NCI-H2171 (cell line): ENCODE measurements at places on chromosomes 4 and X.

GRCh38 chrX:24575496-24575895, 71.7 kb downstream of the PCYT1B start:
- no peak for DNase-seq

- DNase-seq, result no peak
Observed at GRCh38 chr4:24793219-24794005, 2.0 kb upstream of the SOD3 start.

DNA sequence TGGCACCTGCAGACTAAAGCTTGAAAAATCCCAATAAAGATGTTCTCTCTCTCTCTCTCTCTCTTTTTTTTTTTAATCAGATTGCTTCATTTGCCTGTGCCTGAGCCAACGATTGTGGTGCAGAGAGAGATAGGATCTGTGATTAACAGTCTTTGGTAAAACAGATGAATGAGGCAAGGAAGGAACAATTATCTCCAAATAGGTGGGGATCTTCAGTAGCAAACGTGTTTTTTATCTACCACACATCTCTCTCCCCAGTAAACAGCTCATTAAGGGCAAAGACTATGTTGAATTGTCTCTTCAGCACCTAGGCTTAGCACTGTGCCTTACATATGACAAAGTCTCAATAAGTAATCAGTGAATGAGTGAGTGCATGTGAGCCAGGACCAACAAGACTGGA, 96.3 kb downstream of the SMIM20 start:
- DNase-seq, result no peak

GRCh38 chrX:3651277-3651676, 62.2 kb downstream of the PRKX start:
- DNase-seq, result peak; percentile 0

DNA sequence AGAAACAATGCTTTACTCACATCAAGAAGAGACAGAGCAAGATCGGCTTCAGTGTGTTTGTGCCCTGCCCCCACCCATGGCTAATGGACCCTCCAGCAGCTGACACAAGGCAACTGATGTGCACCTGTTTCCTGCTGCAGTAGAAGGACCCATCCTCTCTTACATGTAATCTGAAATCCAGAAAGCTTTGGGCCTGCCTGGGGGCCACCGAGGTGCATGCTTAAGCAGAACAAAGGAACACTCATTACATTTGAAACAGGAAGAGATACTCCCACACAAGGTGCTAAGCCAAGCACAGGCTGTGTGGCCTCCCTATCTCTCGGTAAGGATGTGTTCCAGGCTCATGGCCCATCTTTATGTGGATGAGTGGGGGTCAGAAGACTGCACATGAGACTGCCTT, 338.0 kb downstream of the SPOCK3 start:
- DNase-seq, result no peak

GRCh38 chr4:177569434-177569833, 127.2 kb upstream of the AGA start:
- DNase-seq, result no peak

- no peak for DNase-seq
Observed at GRCh38 chr4:151259752-151260151, 17.2 kb upstream of the PRSS48 start.

GRCh38 chr4:11344916-11345315, 83.8 kb downstream of the HS3ST1 start:
- no peak for DNase-seq

DNA sequence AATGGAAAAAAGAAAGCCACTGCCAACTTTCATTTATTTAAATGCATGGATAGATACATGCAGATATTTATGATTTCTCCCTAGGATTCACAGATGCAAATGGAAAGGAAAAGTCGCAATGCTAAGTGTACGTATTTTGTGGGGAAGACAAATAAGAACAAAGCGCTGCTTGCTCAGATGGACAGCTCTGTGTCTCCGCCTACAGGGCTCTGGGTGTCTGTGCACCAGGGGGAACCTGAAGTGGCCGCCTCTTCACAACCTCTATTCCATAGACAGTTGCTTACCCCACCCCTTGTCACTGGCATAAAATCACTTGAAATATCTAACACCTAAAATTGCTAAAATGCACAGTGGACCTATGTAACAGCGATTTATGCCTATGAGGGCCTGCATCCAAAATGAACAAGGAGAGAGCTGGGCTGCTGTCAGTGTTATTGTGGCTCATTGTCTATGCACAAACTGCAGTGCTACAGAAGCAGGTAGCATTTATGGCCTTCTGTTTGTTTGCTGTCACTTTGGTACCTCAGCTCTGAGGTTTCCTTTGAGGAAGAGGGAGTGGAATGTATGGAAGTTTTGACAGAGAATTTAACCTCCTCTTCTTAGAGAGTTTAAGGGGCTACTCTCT, 58.6 kb upstream of the PAGE1 start:
- peak; percentile 1 for DNase-seq

DNA sequence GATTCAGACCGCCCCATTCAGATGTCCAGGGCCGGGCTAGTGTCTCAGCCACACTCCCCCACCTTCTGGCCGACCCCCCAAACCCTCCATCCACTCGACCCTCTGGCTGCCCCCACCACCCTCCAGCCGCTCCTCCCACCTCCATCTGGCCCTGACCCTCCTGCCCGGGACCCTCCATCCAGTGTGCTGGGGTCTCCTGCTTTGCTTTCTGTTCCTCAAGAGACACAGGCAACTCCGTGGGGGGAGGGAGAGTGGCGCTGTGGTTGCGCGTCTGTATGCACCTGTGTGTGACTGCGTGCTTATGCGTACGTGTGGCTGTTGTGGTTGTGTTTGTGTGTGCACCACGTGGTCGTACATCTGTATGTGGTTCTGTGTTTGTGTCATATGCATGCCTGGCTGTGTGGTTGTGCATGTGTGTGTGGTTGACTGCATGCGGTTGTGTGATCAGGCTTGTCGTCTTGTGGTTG, 33.3 kb downstream of the CPLX1 start:
- no peak for DNase-seq

- DNase-seq, result no peak
Observed at GRCh38 chr4:30818541-30818940, 98.4 kb downstream of the PCDH7 start.

- no peak for DNase-seq
Observed at GRCh38 chr4:5991405-5991804, 26.8 kb downstream of the C4orf50 start.

- no peak for DNase-seq
Observed at GRCh38 chr4:25900310-25900709, 13.7 kb upstream of the SMIM20 start.

DNA sequence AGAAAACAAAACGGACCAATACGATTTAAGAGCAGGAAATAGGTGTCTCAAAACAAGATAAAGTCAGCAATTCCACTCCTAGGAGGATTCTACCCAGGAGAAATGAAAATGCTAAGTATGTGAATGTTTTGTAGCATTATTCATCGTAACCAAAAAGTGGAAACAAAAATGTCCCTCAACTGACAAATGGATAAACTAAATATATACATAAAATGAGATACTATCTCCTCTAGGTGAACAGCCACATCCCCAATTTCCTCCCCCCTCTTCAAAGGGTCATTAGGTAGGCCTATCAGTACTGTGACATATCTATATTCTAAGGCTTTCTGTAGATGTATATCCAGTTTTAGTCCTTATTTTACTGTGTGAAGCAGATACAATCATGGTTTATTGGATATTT, 18.0 kb downstream of the DDX3X start:
- no peak for DNase-seq

DNA sequence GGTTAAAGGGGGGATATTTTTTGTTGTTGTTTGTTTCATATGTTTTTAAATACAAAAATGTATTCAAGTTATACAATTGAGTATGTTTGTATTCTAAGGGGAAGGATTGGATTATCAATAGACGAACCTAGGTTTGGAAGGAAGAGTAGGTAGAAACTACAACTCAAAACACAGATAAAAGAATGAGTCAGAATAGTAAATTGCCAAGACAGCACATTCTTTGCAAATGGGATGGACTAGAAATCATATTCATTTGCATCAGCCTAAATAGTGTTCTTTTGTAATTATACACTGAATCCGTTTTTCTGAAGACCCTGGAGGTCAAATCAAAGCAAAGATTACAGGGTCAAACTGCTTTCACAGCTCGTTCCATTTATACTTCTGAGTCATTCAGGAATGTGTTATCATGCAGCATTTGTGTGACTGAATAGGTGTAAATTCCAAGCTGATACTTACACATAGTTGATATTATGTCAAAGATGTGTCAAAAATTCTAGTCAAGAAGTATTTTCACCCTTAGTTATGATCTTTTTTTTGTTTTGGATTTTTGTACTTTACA, 273.3 kb upstream of the FAT4 start:
- DNase-seq, result no peak

DNA sequence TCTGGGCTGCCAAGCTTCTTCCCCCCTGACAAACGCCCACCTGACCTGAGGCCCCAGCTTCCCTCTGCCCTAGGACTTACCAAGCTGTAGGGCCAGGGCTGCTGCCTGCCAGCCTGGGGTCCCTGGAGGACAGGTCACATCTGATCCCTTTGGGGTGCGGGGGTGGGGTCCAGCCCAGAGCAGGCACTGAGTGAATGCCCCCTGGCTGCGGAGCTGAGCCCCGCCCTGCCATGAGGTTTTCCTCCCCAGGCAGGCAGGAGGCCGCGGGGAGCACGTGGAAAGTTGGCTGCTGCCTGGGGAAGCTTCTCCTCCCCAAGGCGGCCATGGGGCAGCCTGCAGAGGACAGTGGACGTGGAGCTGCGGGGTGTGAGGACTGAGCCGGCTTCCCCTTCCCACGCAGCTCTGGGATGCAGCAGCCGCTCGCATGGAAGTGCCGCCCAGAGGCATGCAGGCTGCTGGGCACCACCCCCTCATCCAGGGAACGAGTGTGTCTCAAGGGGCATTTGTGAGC, 37.0 kb downstream of the HTRA3 start:
- DNase-seq, result no peak

- no peak for DNase-seq
Observed at GRCh38 chr4:48908687-48909086, 2.1 kb upstream of the OCIAD2 start.

DNA sequence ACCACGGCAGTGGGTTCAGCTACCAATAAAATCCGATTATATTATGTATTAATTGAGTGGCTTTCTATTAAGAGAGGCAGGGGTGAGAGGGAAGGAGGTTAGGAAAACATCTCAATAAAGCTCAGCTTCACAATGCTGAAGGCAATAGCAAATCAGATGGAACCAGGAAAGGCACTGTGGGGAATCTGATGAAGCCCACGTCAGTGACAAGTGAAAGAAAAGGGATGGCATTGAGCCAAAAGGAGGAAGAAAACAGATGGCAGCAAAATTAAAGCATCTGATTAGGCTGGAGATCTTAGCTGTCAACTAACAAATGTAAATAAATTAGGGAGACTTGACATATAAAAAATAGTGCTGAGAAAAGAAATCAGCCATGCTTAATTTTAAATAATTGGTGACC, 180.9 kb downstream of the RASL11B start:
- peak; percentile 68 for DNase-seq

DNA sequence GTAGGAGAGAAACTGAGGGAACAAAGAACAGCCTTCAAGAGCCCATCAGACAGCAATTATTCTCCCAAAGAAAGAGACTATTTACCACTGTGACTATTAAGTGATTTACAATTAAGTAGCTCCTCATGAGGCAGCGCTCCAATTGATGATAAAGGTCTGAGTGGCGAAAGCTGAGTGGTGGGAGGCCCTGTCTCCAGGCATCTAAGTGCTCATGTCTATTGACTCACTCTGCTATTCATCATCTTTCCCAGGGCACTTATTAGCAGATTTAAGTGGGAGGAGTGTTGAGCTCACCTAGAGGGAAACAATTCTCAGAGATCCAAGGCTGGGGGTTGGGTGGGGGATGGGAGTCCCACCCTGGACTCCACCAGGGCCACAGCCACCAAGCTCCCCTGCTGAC, 23.3 kb downstream of the AMER1 start:
- no peak for DNase-seq

GRCh38 chrX:119402588-119402987, 3.5 kb downstream of the SLC25A43 start:
- DNase-seq, result no peak

DNA sequence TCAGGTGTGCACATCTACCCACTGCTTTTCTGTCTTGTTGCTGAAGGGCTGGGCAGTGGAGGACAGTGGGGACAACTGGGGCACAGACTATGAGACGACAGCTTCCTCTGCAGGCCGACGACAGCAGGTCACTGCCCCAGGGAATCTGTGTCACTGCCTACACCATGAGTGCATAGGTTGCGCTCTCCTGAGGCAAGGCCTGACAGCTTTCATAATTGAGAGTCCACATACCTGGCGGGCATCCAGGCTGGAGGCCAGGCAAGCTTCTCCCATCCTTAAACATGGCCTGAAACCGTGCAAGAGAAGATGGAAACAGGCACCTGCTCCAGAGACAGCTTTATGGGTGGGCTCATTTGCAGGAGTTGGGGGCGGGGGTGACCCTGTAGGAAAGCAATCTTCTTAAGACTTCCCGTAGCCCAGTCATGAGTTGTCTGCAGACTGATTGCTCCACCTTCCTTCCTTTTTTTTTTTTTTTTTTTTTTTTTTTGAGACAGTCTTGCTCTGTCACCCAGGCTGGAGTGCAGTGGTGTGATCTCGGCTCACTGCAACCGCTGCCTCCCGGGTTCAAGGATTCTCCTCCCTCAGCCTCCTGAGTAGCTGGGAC, 2.9 kb downstream of the ANOS1 start:
- DNase-seq, result no peak

GRCh38 chrX:139475432-139475831, 55.1 kb upstream of the F9 start:
- no peak for DNase-seq

GRCh38 chr4:26074712-26075430, 160.9 kb downstream of the SMIM20 start:
- DNase-seq, result no peak

GRCh38 chrX:19585332-19586082, 70.2 kb upstream of the MAP3K15 start:
- DNase-seq, result no peak
